Immature natural killer cell (primary cell): ENCODE measurements at places on chromosomes 7 and 10.

GRCh38 chr7:37391791-37392672, 56.6 kb downstream of the ELMO1 start:
- DNase-seq: no peak

DNA sequence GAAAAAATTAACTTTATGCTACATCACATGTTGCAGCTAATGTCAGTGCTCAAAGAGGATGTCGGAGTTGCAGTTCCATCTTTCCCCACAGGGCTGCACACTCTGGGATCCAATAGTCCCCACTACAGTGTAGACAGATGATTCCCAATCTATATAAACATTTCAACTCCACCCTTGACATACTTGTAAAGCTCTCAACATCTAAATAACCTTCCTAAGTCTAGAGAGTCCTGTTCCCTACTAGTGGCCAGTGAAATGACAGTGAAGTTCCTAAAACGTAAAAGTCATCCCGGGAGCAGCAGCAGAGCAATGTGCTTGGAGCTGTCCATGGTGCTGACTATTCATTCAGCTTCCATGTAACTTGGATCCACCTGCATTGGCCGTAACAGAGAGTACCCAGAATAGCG, 145.1 kb downstream of the GRM8 start:
- peak; percentile 17 for DNase-seq

DNA sequence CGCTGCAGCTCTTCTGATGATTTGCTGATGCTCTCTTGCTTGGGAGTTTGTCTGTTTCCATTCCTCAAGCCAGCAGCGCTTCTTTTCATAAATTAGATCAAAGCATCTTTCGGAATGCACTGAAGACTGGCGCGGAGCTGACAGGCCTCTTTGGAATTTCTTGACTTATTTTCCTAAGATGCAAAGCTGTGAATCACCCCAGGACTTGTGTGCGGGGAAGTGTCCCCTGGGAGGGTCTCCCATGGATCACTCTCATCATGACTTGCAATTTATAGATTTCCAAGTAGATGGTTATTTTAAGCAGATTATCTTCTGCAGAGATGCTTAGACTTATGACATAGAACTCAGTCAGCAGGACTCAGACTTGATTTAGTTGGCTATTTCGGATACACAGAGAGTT, 467.2 kb downstream of the TCERG1L start:
- no peak for DNase-seq

GRCh38 chr10:21488957-21489446, 36.5 kb downstream of the SKIDA1 start:
- no peak for DNase-seq

DNA sequence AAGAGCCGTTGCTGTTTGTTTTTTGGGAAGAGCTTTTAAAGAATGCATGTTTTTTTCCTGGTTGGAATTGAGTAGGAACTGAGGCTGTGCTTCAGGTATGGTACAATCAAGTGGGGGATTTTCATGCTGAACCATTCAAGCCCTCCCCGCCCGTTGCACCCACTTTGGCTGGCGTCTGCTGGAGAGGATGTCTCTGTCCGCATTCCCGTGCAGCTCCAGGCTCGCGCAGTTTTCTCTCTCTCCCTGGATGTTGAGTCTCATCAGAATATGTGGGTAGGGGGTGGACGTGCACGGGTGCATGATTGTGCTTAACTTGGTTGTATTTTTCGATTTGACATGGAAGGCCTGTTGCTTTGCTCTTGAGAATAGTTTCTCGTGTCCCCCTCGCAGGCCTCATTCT, 31.6 kb downstream of the PFKFB3 start:
- no peak for DNase-seq

DNA sequence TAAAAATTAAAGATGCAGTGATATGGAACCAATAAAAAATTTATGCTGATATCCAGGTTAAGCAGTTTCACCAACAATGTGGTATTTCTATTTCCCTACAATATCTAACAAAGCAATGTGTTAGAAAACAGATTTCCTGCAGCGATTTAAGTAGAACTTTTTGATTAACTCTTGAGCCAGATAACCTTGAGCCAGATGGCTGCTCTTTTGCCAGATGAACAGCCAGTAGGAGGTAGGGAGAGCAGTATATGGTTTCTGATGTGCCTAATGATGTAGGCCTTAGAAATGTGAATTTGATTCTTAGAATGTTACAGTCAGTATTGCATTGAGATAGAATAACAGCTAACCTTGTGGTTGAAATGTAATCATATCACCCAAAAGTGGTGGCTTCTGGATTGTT, 31.1 kb downstream of the STAMBPL1 start:
- DNase-seq: no peak

- no peak for DNase-seq
Observed at GRCh38 chr10:132479603-132480221, 57.9 kb upstream of the INPP5A start.

- DNase-seq: no peak
Observed at GRCh38 chr7:158112571-158113320, 474.9 kb downstream of the PTPRN2 start.

GRCh38 chr7:23394488-23395171, 75.7 kb downstream of the IGF2BP3 start:
- DNase-seq: no peak

GRCh38 chr7:18262058-18262457, 233.5 kb upstream of the HDAC9 start:
- DNase-seq: no peak

DNA sequence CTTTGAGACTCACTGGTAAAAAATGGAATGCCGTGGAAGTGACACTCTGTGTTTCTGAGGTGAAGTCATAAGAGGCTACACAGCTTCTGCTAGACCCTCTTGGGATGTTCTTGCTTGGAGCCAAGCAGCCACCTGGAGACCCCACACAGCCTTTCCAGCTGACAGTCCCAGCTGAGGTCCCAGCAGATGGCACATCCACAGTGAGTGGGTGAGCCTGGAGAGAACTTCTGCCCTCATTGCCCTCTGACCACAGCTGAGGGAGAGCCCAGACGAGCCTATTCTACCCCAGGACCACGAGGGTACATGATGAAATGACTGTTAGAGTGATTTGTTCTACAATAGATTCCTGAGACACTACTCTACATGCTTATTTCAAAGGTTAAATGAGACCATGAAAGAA, 44.3 kb downstream of the CXCL12 start:
- no peak for DNase-seq

DNA sequence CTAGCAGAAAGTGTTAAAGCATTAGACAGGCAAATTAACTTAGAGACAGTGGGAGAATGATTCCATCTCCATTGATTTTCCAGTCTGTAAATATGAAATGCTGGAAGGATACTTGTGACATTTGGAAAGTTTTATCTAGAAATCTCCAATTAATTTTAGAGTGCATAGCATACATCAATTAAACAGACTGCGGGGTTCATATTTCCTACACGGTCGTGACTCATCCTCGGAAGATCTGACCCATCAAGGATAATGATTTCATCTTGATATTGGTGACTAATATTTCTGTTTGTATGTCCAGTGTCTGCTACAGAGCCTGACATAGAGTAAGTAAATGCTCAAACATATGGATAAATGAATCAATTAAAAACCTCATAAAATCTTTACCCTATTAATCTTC, 474.9 kb downstream of the KCNMA1 start:
- DNase-seq: no peak

GRCh38 chr10:47383261-47384147, 589 bp downstream of the ZNF488 start:
- no peak for DNase-seq

- DNase-seq: no peak
Observed at GRCh38 chr7:36266683-36267082, 113.6 kb downstream of the EEPD1 start.

DNA sequence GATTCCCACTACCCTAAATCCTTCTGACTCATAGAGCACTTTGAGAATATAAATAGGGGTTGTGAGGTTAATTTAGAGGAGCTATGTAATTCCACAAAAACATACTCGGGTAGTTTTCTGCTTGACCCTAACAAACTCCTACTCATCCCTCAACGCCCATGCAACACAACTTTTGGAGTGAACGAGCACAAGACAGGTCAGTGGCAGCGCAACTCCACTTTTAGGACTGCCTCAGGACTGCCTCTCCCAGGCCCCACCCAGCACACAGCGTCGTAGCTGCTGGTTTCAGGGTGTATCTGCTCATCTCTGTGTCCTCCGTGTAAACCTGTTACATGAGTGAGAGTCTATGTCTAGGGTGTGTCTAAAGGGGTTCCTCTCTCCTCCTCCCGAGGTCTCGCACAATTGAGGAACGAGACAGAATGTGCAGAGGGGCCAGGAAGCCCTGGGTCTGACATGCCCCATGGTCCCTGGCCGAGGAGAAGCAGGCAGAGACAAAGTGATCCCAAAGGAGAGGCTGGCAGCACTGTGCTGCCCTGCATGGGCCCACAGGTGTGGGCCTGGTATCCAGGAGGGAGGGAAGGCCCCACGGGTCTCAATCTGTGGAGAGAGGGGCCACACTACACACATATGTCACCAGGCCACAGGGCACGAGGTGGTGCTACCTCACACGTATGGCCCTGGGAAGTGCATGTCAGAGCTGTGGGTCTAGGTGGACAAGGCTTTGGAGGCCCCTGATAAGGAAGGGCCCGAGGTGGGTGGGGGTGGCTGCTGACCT, 45.5 kb downstream of the CAMK2B start:
- no peak for DNase-seq

DNA sequence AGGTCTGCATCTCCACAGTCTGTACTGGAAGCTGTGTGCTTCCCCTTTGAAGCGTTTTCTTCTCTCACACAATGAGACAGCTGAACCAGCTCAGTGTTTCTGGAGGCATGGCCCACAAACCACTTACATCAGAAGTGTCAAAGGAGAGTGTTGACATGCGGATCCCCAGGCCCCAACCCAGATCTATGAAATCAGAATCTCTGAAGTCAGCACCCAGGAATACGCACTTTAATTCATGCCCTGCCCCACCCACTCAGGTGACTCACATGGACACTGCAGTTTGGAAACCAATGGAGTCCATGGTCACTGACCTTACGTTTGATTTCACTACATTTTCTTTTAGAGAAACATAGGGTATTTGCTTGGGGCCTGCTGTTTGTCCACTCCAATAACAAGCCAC, 19.0 kb downstream of the TLL2 start:
- DNase-seq: no peak

DNA sequence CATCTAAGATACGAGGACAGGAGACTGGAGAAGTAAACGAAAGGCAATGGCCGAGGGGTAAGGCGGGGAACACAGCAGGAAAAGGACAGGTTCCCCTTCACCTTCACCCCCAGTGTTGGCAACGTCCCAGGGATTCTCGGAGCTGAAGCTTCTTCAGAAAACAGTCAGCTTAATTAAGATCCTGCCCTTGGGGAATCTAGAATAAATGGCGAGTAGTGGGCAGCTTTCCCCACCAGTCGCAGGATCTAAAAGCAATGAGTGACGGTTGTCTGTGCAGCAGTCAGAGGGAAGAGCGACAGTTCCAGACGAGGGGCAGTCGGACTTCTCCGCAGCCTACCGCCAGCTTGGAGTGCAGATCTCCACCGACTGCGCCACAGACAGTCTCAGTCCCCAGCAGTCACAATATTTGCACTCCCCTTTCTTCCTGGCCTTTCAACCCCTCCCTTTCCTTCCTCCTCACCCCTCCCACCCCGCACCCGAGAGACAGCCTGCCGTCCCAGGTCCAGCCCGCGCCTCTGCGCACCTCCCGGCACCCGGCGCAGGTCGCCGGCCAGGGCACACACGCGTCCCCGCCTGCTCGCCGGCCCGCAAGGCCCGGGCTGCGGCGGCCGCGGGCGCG, 10.9 kb upstream of the SP8 start:
- no peak for DNase-seq

DNA sequence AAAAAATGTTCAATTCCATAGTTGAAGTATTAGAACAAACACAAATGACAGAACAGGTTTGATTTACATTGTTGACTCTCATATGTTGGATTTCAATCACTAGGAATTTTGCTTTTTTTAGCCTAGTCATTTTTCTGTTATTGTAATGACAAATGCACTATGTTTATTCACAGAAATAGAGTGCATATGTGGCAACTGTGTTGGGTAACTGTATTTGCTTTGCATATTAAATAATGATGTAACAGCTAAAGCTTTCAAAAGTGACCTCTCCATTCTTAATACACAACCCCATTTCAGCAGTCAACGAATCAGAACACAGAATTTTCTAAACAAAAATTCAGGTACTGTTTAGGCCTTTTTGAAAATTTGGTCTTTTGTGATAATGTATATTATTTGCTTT, 54.0 kb upstream of the SLC26A5 start:
- no peak for DNase-seq

DNA sequence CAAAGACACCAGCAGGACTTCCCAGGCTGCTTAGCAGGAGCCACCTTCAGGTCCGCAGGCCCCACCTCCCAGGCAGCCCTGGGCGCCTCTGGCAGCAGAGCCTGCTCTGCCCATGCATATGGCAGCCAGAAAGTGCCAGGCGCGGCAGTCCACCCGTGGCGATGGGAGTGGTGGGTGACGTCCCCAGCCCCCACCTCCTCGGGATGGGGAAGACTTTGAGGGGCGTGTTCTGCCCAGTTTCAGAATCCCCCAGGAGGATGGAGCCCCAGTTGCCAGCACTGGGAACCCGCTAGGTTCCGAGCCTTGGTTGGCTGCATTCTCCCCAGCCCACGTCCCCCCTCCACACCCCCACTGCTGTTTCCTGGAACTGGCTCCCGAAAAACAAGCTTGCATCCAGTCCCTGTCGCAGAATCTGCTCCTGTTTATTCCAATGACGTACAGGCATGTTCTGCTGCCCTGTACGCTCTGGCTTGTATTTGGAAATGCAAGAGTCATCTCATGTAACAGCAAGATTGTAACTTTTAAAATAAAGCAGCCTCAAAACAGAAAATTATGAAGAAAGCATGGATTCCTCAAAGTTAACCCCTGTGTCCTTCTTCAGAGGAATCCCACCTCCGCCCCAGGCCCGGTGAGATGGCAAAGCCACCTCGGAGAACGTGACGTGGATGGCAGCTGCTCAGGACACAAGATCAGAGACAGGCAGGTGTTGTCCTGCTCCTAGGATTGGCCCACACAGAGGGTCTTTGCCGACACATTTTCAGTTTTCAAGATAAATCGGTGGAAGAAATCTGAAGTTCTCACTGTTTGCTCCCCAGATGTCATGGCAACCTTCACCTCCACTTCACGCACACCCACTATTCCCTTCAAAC, 87.8 kb upstream of the PPP2R2D start:
- DNase-seq: no peak

- no peak for DNase-seq
Observed at GRCh38 chr7:28419716-28420115, 7.4 kb downstream of the CREB5 start.

DNA sequence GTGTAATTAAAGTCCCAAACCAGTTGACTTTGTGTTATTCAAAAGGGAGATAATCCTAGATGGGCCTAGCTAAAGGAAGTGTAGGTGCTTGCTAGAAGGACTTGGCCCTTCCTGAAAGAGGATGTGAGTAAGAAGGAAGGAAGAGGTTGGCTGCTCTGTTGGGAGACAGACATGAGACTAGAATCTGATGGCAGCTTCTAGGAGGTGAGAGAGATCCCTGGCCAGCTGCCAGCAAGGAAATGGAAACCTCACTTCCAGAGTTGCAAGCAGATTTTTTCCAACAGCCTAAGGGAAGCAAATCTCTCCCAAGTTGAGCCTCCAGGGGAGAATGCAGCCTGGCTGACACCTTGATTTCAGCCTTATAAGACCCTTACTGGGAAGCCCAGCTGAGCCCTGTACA, 368.4 kb upstream of the ZMIZ1 start:
- no peak for DNase-seq

- no peak for DNase-seq
Observed at GRCh38 chr10:102111276-102111675, 8.9 kb downstream of the LDB1 start.
